T-helper 17 cell (primary cell): ENCODE measurements at places on chromosomes 16 and 17. TPM values are rescaled to one million over a fixed set of nuclear protein-coding genes. Genes with fewer than 3 reads are reported as not detected.
A peak's percentile ranks its signal among the peaks of the same experiment; 100 is the strongest.

- no peak for DNase-seq
- peaks cover 46% of the 10 kb centered on the region for H3K4me1 ChIP-seq
- H3K36me3 ChIP-seq, result peaks cover 8% of the 10 kb centered on the region
- peak overlapping the region; percentile 86 for H3K27ac ChIP-seq
- no peak overlapping the region for H3K4me3 ChIP-seq
Observed at GRCh38 chr16:67112591-67113399, 3.1 kb downstream of the PHAF1 start.

- peaks cover 2% of the 10 kb centered on the region for H3K36me3 ChIP-seq
- H3K27ac ChIP-seq, result no peak overlapping the region
- no peak for DNase-seq
- no peak overlapping the region for H3K4me3 ChIP-seq
Observed at GRCh38 chr17:51794466-51794865, 364.0 kb downstream of the CA10 start.

DNA sequence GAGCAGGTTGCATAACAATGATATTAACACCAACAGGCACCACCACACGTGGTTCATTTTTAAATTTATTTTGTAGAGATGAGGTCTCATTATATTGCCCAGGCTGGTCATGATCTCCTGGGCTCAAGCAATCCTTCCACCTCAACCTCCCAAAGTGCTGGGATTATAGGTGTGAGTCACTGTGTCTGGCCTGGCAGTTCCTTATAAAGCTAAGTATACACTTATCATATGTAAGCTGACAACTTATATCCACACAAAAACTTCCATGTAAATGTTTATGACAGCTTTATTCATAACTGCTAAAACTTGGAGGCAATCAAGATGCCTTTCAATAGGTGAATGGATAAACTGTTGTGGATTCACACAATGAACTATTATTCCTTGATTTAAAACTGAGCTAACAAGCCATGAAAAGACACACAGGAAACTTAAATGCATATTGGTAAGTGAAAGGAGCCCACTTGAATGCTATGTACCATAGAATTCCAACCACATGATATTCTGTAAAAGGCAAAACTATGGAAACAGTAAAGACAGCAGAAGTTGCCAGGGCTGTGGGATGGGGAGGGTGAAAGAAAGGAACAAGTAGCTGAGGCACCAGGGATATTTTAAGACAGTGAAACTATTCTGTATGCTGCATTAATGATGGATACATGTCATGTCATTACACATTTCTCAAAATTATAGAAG, 156.5 kb upstream of the KCNJ18 start:
- H3K4me3 ChIP-seq, result no peak overlapping the region
- H3K27me3 ChIP-seq, result no peaks in the 10 kb centered on the region
- no peaks in the 10 kb centered on the region for H3K4me1 ChIP-seq
- no peak overlapping the region for H3K27ac ChIP-seq
- no peak for DNase-seq
- peaks cover 9% of the 10 kb centered on the region for H3K36me3 ChIP-seq

TMEM114 gene
- not detected for total RNA-seq

DNA sequence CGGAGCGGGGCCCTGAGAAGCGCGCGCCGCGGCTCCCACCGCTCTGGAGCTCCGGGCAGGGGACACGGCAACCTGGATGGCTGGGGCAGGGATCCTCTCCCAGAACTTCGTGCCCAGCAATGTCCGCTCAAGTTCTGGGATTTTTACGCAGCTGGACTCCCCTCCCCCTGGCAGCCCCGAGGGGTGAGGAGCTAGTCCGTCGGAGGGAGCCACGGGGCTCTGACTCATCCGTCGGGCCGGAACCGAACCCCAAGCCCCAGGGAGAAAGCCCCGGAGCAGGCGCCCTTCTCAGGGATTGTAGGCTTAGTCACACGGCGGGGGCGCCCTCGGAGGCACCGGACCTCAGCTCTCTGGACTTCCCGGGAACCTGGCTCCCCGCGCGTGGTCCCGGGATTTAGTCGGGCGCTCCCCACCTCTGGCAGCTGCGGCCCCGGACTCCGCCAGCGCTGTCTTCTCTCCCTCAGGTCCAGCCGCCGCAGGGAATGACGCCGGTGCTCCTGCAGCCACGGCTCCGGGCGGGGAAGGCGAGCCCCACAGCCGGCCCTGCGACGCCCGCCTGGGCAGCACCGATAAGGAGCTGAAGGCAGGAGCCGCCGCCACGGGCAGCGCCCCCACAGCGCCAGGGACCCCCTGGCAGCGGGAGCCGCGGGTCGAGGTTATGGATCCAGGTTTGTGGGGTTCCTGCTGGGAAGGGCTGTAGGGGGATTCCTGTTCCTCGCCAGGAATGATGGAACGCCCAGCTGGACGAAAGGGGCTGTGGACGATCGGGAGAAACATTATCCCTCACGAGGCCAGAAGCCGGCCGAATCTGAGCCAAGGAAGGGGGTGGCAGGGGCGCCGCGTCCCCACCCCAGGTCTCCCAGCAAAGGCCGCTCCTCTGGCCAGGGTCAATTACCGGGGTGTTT, 830 bp downstream of the SPHK1 start:
- DNase-seq, result peak; percentile 35
- peak overlapping the region; percentile 79 for H3K4me3 ChIP-seq
- peaks cover under 1% of the 10 kb centered on the region for H3K36me3 ChIP-seq
- H3K27ac ChIP-seq, result no peak overlapping the region

CDRT15 gene
- total RNA-seq, result not detected

DNA sequence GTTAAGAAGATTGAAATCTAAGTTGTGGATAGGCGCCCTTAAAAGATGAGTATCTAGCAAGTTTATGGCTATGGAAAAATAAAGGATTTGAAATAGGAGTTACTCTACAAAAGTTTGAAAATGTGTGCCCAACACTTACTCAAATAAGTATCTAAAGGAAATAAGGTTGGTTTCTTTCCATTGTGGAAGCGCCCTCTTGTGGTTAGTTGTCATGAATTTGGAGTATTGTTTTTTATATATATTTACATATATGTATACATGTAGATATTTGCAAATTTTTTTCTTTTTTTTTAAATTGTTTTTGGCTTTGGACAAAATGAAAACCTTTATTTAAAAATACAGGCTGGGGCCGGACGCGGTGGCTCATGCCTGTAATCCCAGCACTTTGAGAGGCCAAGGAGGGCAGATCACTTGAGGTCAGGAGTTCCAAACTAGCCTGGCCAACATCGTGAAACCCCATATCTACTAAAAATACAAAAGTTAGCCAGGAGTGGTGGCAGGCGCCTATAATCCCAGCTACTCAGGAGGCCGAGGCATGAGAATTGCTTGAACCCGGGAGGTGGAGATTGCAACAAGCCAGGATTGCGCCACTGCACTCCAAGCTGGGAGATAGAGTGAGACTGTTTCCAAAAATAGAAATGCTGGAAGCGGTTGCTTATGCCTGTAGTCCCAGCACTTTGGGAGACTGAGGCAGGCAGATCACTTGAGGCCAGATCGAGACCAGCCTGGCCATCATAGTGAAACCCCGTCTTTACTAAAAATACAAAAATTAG, 24.0 kb upstream of the VPS4A start:
- peak; percentile 36 for DNase-seq
- H3K27me3 ChIP-seq, result no peaks in the 10 kb centered on the region
- no peak overlapping the region for H3K27ac ChIP-seq
- H3K4me3 ChIP-seq, result no peak overlapping the region
- H3K36me3 ChIP-seq, result no peaks in the 10 kb centered on the region

RNF112 gene
- 0.57 TPM for total RNA-seq

CIITA gene
- 25.3 TPM for total RNA-seq

MYH1 gene
- total RNA-seq, result not detected

DNA sequence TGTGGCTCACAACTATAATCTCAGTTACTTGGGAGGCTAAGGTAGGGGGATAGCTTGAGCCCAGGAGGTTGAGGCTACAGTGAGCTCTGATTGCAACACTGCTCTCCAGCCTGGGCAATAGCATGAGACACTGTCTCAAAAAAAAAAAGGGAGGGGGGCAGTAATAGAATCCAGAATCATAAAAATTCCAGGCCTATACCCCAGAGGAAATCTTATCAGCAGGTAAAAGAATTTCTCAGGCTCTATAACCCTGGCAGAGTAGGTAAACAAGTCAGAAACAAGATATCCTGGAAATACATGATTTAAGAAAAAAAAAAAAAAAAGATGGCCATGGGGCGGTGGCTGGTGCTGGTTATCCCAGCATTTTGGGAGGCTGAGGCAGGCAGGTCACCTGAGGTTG, 12.9 kb downstream of the SPAG9 start:
- H3K36me3 ChIP-seq, result no peaks in the 10 kb centered on the region
- peaks cover 13% of the 10 kb centered on the region for H3K4me1 ChIP-seq
- no peak for DNase-seq
- H3K27ac ChIP-seq, result no peak overlapping the region
- H3K4me3 ChIP-seq, result no peak overlapping the region

DNA sequence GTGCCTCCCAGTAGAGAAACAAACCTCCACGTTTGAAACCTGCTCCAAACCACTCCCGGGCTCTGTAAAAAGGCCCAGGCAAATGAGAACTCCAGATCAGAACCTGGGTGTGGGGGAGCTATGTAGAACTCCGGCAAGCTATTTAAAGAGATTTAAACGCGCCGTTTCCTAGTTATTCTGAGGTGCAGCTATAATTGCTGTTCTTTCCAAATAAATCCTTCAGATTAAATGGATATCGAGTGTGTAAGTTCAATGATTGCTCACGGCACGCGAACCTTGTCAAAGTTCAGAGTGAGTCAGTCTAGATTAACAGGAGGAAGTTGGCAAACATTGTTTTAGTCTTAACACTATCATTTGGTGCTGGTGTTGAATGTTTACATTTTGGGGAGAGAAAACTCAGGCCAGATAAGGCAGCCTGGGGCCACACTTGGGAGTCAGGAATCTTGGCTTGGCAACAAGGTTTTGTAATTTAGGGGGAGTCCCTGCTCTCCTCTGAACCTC, 92.9 kb upstream of the SALL1 start:
- H3K27ac ChIP-seq, result no peak overlapping the region
- no peak for DNase-seq

TBC1D3E gene
- total RNA-seq, result not detected

DNA sequence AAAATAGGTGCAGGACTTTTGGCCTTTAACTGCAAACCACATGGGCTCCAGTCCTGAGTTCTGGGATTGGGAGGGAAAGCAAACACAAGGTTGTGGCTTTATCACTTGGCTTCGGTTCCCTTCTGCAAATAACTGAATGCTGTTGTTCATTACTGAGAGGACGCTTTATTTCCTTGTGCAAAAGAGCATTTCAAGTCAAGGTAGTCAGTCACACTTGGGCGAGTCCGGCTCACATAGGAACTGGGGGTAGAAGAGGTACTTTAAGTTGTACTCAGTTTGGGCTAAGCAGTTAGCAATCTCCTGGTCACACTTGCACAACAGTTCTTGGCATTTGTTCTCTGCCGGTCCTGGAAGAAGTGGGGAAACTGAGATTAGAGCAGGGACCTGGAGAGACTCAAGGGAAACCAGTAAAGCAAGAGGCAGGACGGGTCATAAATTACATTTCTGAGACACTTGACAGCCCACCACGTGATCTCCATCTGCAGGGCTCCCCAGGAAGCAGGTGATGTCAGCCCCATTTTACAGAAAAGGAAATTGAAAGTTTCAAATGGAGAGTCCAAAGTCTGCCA, 21.6 kb downstream of the PLA2G10 start:
- H3K4me3 ChIP-seq, result peak overlapping the region; percentile 3
- H3K27ac ChIP-seq, result no peak overlapping the region
- H3K27me3 ChIP-seq, result no peaks in the 10 kb centered on the region
- no peaks in the 10 kb centered on the region for H3K36me3 ChIP-seq
- DNase-seq, result no peak

GRCh38 chr16:11892761-11893160, 23.0 kb downstream of the GSPT1 start:
- no peak for DNase-seq
- no peak overlapping the region for H3K4me3 ChIP-seq
- no peak overlapping the region for H3K27ac ChIP-seq
- H3K27me3 ChIP-seq, result no peaks in the 10 kb centered on the region
- peaks cover 6% of the 10 kb centered on the region for H3K4me1 ChIP-seq

GRCh38 chr16:14405611-14406537, 224.2 kb downstream of the PARN start:
- no peak for DNase-seq
- H3K4me3 ChIP-seq, result no peak overlapping the region
- no peak overlapping the region for H3K27ac ChIP-seq
- peaks cover 5% of the 10 kb centered on the region for H3K27me3 ChIP-seq
- no peaks in the 10 kb centered on the region for H3K4me1 ChIP-seq

MAP3K3 gene
- 85.0 TPM for total RNA-seq

DNA sequence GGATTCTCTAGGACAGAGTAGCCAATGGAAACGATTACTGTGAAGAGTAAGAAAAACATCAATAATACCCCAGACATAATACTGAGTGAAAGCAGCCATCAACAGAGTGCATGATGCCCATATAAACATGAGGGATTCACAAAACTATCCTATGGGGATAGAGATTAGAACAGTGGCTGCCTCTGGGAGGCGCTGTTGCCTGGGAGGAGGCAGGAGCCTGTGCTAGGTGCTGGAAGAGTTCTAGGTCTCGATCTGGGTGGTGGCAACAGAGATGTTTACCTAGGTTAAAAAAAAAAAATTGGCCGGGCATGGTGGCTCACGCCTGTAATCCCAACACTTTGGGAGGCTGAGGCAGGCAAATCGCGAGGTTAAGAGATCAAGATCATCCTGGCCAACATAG, 7.9 kb downstream of the FA2H start:
- peaks cover 46% of the 10 kb centered on the region for H3K27me3 ChIP-seq
- DNase-seq, result no peak
- H3K4me3 ChIP-seq, result no peak overlapping the region
- H3K36me3 ChIP-seq, result peaks cover 3% of the 10 kb centered on the region

DNA sequence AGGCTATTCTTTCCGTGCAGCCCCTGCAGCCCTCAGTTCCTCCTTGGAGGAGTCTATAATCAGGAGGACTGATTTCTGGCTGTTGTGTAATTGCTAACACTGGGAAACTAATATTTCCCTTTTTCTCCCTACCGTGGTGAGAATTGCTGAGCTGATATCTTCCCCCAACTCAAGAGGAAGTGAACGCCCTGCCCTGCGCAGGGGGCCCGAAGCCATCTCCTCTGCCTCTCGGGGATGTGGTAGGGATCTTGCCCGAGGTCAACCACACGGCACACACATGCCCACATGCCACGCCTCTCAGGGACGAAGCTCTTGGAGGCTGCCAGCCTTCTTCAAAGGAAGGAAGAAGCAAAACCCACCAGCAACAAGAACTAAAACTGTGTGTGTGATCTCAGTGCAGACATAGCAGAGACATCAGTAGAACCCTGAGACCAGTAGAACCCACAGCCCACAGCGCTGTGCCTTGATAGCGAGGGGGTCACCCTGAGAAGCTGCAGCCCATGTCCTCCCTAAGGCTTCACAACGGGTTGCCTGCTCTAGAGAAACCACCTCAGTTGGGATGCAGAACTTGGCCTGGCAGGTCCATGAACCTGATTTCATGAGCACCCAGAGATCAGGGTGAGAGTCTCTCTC, 8.9 kb upstream of the ULK2 start:
- peaks cover 32% of the 10 kb centered on the region for H3K4me1 ChIP-seq
- H3K36me3 ChIP-seq, result no peaks in the 10 kb centered on the region
- peak overlapping the region; percentile 82 for H3K4me3 ChIP-seq
- DNase-seq, result peak; percentile 13
- H3K27ac ChIP-seq, result peak overlapping the region; percentile 83

GRCh38 chr16:12613131-12613991, 190.3 kb downstream of the CPPED1 start:
- H3K4me1 ChIP-seq, result peaks cover 3% of the 10 kb centered on the region
- DNase-seq, result no peak
- no peak overlapping the region for H3K4me3 ChIP-seq
- no peaks in the 10 kb centered on the region for H3K36me3 ChIP-seq

GRCh38 chr17:45742251-45742650, 41.9 kb upstream of the CRHR1 start:
- no peak overlapping the region for H3K4me3 ChIP-seq
- H3K27me3 ChIP-seq, result peaks cover 61% of the 10 kb centered on the region
- peaks cover 2% of the 10 kb centered on the region for H3K4me1 ChIP-seq
- no peak for DNase-seq
- H3K27ac ChIP-seq, result no peak overlapping the region
